ENCODE measurements at places on chromosomes 16 and 17.

DNA sequence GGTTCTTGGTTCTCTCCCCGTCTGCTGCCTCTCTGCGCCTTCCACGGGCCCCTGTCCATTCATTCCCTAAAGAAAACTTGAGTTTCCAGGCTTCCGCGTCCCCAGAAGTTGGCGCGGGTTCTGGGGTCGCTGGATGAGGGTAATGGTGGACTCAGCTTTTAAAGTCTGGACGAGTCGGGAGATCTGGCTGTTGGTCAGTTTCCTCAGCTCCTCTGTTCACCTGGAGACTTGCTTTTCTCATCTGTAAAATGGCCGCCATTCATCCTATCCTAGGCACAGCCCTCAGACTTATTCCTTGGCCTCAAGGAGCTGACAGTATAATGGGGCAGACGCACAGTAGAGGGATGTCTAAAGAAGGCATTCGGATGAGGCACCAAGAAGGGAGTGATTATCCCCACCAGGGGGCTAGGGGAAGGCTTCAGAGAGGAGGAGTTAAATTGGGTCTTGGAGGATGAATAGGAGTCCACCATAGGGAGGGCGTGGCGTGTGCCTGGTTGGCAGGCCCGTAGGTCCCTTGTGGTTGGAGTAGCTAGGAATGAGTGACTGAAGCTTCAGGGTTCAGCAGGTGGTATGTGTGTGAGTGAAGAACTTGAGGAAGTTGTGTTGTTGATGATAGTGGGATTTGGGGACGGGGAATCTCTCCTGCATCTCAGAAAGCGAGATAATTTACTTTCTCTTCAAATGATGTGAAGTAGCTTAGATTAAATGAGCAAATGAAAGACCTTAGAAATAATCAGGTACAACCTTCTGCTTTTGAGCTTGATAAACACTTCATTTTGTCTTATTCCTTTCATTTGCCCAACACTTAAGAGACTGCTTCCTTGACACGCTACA is 652 bp downstream of the VPS35L start:
- DNase-seq, result no peak

GRCh38 chr16:4450931-4451519 is 23.4 kb downstream of the NMRAL1 start:
- DNase-seq, result no peak

DNA sequence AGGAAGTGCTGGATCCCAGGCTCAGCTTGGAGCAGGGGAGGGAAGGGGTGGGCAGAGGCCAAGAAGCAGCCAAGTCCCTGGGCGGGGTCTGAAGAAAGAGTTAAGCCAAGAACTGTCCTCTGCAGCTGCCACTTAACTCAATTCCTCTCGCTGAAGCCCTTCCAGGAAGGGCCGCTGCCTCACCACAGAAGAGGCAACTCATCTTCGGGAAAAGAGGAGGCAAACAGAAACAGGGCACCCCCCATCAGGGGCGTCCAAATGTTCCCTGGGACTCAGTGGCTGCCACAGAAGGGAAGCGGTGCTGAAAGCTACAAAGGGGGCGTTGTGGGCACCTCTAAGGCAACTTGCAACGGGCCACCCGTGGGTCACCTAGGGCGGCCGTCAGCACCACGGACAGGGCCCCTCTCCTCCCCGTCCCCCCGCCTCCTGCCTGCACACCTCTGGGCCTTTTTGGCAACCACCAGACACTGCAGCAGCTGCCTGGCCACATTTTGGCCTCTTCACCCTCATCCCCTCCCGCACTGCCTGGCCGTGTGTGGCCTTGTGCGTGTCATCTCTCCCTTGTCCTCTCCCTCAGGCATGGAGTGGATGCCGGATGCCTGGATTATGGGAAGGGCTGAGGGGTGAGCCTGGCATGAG is 2.5 kb downstream of the TLCD3B start:
- DNase-seq, result no peak

GRCh38 chr17:37174205-37174604 is 201.6 kb upstream of the C17orf78 start:
- no peak for DNase-seq

DNA sequence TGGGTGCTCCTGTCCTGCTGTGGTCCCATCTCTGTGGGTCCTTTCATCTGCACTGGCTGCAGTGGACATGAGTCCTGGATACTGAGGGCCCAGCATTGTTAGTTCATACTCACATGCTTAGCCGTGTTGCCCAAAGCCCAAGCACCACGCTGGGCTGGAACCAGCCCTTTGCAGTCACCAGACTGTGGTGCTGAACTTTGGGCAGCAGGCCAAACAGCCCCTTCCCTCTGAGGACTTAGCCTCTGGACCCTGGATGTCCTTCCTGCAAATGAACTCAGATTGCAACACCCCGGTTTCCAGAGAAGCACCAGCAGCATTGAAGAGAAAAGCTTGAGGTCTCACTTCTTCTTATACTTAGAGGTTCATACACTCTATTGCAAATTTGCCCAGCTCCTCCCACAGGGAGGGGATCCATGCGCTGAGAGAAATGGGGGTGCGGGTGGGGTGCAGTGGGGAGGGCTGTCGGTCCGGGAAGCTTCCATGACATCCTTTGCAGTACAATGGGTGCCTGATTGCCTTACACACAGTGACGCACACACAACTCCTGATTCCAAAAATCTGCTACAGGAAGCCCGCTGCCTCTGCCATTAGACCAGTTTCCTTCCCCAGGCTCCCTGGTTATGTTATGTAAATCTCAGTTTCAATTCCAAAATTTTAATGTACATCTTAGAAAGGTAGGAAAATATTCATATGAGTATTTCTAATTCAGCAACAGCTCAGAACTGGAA is 65.8 kb downstream of the RGS9 start:
- no peak for DNase-seq

- no peak for DNase-seq
Measured at GRCh38 chr17:79651761-79652160, 40.9 kb upstream of the RBFOX3 start.

DNA sequence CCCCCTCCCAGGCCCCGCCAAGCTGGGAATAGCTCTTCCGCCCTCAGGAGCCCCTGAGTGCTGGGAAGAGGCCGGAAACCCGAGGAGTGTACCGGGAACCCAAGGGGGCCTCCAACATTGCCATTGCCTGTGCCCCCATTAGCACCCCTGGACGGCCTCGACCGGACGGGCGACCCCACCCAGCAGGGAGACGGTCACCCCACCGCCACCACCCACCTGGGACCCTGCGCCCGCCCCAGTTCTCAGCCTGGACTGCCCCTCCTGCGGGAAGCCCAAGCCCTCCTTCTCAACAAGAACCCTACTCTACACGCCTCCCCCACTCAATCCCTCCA is 2.0 kb downstream of the CARHSP1 start:
- DNase-seq, result no peak

- no peak for DNase-seq
Measured at GRCh38 chr16:12462426-12463280, 341.0 kb downstream of the CPPED1 start.

DNA sequence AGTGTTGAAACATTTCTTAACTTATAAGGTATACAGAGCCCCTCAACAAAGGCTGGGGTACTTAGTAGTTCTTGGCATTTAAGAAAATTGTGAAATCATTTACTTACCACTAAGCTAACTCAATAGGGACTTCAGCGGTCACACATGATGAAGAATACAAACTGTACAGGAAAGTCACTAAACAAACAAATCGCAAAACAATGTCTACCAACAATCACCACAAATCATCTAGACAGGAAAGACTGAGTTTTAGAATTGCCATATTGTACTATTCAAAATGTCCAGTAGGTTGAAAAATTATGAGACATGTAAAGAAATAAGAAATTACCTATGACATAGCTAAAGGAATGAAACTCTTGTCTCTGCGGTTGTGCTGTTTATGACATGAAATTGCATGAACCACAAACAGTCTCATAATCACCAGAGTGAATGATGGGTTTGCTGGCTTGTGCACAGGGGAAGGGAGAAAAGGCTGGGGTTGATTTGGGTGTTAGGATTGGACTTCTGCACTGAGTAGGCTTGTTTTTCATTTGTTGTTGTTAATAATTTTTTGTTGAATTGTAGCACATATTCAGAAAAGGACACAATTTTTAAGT is 441.1 kb upstream of the MON1B start:
- no peak for DNase-seq

GRCh38 chr16:55340445-55340844 is 16.4 kb downstream of the IRX6 start:
- no peak for DNase-seq

DNA sequence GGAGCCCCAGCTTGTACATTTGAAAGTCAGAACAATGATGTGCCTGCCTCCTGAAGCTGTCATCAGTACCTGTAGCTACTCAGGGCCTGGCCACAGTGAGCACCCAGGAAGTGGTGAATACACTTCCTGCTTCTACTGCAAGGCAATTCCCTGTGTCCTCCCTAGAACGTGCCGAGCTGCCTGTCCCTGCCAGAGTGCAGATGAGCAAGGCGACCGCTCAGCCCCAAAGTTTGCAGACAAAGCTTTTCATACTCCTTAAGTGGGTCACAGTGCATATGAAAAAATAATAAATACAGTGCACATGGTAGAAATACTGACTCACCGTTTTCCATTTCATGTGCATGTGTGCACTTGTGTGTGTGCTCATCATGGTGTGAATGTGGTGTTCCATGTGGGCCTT is 77.3 kb downstream of the MPRIP start:
- no peak for DNase-seq
